Vagina (tissue), 2 donors: ENCODE measurements at places on chromosomes 6 and 20.
A peak's percentile ranks its signal among the peaks of the same experiment; 100 is the strongest.

- no peaks in the 10 kb centered on the region for H3K4me1 ChIP-seq
- no peak overlapping the region for H3K4me3 ChIP-seq
- H3K36me3 ChIP-seq: no peaks in the 10 kb centered on the region
- H3K27ac ChIP-seq: no peak overlapping the region
Observed at GRCh38 chr6:91020744-91021143, 433.9 kb upstream of the MAP3K7 start.

- H3K36me3 ChIP-seq: no peaks in the 10 kb centered on the region
- DNase-seq: no peak
- H3K4me1 ChIP-seq: no peaks in the 10 kb centered on the region
- no peaks in the 10 kb centered on the region for H3K27me3 ChIP-seq
Observed at GRCh38 chr6:37289931-37290330, 32.0 kb upstream of the TMEM217 start.

DNA sequence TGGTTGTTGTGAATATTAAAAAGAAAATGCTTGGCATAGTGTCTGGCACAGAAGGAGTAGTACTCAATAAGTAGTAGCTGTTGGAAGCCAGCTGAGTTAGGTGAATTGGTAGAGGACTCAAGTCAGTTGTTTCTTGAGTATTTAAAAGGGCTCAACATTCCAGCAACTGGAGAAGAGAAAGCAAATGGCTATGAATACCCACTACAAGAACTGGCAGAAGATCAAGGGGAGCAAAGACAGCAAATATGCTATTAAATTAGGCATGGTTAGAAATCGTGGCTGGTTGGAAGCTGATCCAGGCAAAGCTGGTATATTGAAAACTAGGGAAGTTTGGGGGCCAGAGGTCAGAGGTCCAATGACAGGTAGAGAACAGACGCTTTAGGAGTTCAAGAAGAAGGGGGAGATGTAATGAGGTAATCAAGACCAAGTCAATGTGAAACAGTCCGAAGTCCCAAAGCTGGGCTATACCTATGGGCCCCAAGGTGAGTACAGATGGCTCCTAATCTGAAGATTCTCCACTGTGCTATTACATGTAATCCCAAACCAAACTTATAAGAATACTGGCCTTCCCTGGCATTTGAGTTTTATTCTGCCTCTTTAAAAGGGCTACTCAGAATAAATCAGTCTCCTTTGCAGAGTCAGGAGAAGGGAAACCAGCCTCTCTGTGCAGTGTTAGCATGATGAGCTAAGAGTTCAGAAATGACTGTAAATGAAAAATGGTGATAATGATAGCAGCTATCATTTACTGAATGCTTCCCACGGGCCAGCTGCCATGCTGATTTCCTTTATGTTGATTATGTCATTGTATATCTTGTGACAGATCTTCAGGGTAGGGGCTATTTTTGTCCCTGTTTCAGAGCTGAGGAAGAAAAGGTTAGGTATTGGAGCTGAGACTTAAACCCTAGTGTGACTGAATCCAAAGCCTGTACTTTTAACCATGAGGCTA is 122.3 kb downstream of the ANKS1A start:
- H3K4me1 ChIP-seq: peaks cover 14% of the 10 kb centered on the region
- H3K4me3 ChIP-seq: no peak overlapping the region
- no peak for DNase-seq
- no peaks in the 10 kb centered on the region for H3K27me3 ChIP-seq
- no peak overlapping the region for H3K27ac ChIP-seq

DNA sequence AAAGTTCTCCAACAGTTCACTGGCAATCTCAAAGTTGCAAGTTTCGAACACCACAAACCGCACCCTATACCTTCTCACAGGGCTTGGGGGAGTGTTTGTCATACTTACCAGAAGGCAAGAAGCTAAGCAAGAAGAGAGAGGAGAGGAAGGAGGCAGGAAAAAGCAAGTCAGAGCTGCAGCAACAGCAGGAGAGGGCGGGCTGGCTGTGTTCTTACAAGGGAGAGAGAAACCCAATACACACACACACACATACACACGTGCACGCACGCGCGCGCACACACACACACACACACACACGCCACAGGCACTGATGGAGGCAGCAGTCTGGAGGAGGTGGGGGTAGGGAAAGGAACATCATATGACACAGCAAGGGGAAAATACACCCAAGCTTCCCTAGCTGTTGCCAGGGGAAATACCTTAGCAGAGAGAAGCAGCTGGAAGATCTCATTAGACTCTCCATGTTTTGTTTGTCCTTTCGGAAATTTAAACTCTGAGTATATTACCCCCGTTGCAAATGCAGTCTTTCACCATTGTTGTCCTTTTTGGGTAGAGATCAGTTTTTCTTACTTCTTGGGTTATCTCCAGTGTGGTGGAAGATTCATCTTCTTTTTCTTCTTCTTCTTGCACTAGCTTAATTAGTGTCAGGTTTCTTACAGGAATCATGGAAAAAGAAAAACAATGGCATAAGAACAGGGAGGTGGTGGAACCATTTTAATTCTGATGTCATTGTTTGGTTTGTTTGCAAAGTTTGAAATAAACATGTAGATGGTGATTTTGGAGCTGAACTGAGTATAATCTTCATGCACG is at the start of gene TXLNB:
Gene TXLNB (minus strand): TSS at position 186 of the 807 bp plus-strand sequence. CDS start 3,099 bp downstream, outside the sequence.
- DNase-seq: peak; percentile 96
- peaks cover 12% of the 10 kb centered on the region for H3K4me1 ChIP-seq
- no peak within 1 kb of the TSS for H3K4me3 ChIP-seq
- H3K27ac ChIP-seq: peak within 1 kb of the TSS; percentile 75
- no peaks in the 10 kb centered on the region for H3K27me3 ChIP-seq

GRCh38 chr6:7784706-7785105 is 58.8 kb downstream of the BMP6 start:
- H3K4me1 ChIP-seq: peaks cover 24% of the 10 kb centered on the region
- no peaks in the 10 kb centered on the region for H3K27me3 ChIP-seq
- DNase-seq: no peak

DNA sequence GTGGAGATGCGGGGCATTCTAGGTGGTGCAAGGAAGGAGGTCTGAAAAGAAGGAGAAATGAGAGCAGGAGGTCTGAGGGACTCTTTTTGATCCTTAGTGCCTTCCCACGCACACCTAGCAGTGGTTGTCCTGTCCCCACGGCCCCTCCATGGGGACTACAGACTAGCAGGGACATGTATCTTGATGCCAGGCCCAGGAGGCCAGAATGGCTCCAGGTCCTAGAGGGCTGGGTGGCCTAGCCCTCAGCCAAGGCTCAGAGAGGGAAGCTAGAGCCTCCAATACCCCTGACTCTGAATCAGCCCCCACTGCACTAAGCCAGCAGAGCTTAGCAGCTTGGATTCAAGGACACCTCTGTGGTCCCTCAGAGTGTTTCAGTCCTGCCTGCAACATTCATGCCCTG is 16.7 kb upstream of the BLCAP start:
- H3K27me3 ChIP-seq: no peaks in the 10 kb centered on the region
- H3K4me3 ChIP-seq: no peak overlapping the region

- H3K4me1 ChIP-seq: peaks cover 6% of the 10 kb centered on the region
- no peaks in the 10 kb centered on the region for H3K27me3 ChIP-seq
- H3K36me3 ChIP-seq: no peaks in the 10 kb centered on the region
- no peak overlapping the region for H3K4me3 ChIP-seq
- peak; percentile 60 for DNase-seq
Observed at GRCh38 chr20:57870597-57871236, 160.9 kb upstream of the PMEPA1 start.

- peak within 1 kb of the TSS; percentile 64 for H3K27ac ChIP-seq
- peaks cover 32% of the 10 kb centered on the region for H3K4me1 ChIP-seq
- H3K27me3 ChIP-seq: no peaks in the 10 kb centered on the region
- no peaks in the 10 kb centered on the region for H3K36me3 ChIP-seq
- peak within 1 kb of the TSS; percentile 35 for H3K4me3 ChIP-seq
- no peak for DNase-seq
Observed at GRCh38 chr20:51542571-51543421, at the start of gene NFATC2. NFATC2 (minus strand) TSS chr20:51542719; CDS start chr20:51542499, 220 bp downstream.

DNA sequence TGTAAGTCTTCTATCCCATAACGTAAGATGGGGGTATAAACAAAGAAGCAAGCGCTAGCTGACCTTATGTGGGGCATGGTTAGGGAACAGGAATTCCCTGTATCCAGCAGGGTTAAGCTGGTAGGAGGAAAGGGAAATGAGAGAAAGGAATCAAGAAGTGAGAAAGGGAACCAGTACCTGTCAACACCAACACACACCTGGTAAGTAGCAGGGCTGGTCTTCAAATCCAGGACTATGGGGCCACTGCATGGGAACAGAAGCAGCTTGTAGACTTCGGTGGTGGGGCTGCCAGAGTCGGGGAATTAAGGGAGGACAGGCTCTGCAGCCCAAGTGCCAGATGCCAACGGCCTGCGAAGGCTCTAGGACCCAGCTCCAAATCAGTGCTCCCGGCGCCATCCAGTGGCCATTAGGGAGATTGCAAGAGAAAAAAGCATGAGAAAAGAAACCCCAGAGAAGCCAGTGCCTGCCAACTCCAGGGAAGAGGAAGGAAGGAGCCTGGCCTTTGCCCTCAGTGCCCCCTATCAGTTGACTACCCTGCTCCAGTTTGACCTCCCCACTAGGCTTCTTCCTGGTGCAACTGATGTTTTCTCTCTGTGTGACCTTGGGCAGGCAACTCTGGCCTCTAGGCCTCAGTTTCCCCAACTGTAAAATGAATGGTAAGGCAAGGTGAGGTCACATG is 15.8 kb upstream of the RBPJL start:
- peaks cover 13% of the 10 kb centered on the region for H3K4me1 ChIP-seq
- peaks cover 5% of the 10 kb centered on the region for H3K27me3 ChIP-seq
- H3K4me3 ChIP-seq: no peak overlapping the region
- DNase-seq: no peak
- H3K27ac ChIP-seq: no peak overlapping the region

DNA sequence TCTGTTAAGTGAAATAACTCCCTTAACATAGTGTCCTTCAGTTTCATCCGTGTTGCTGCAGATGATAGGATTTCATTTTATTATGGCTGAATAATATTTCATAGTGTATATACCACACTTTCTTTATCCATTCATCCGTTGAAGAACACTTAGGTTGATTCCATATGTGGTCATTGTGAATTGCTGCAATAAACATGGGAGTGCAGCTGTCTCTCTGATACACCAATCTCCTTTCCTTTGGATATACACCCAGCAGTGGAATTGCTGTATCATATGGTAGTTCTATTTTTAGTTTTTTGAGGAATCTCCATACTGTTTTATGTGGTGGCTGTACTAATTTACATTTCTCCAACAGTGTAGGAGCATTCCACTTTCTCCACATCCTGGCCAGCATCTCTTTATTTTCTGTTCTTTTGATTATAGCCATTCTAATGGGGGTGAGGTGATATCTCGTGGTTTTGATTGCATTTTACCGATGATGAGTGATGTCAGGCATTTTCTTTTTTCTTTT is 193.2 kb downstream of the SLC16A10 start:
- H3K27ac ChIP-seq: no peak overlapping the region
- no peaks in the 10 kb centered on the region for H3K36me3 ChIP-seq
- no peak overlapping the region for H3K4me3 ChIP-seq
